ENCODE measurements at places on chromosomes 3 and 15.

DNA sequence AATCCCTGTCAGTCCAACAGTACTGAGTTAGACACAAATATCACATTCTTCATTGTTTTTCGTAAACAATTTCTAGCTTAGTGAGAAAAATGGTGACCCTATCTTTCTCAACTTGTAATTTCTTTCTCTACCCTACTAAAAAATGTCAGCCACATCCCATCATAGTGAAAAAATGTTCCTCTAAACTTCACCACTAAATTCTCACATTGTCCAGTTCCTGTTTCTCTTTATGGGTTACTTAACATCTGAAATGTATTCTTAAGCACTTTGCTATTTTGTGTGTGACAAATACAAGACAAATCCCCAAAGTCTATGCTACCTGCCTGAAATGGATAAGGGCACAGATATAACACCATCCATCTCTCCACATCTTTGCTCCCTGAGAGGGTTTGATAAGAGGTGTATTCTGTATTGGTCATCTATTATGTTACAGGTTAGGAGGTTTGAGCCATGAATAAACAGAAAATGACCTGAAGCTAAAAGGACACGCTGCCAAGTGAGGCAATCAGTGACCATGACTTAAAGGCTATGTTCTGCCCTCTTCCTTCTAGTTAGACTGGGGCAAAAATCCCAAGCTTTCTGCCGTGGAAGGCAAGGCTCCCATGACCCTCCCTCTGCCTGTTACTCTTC is 118.2 kb downstream of the GADL1 start:
- no peak for DNase-seq

DNA sequence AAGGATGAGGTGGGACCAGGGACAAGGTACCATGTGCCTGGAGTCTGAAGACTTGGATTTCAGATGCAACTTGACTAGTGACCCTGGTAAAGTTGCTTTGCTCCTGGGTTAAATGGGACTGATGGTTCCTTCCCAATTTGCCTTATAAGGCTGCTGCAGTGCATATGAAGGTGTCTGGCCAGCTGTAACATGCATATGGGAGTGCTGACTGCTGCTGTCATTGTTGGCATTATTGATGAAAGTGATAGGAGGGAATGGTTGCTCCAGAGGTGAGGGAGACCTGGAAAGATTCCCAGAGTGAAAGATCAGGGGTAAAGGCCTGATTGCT is 20.5 kb downstream of the CYP8B1 start:
- DNase-seq: no peak

DNA sequence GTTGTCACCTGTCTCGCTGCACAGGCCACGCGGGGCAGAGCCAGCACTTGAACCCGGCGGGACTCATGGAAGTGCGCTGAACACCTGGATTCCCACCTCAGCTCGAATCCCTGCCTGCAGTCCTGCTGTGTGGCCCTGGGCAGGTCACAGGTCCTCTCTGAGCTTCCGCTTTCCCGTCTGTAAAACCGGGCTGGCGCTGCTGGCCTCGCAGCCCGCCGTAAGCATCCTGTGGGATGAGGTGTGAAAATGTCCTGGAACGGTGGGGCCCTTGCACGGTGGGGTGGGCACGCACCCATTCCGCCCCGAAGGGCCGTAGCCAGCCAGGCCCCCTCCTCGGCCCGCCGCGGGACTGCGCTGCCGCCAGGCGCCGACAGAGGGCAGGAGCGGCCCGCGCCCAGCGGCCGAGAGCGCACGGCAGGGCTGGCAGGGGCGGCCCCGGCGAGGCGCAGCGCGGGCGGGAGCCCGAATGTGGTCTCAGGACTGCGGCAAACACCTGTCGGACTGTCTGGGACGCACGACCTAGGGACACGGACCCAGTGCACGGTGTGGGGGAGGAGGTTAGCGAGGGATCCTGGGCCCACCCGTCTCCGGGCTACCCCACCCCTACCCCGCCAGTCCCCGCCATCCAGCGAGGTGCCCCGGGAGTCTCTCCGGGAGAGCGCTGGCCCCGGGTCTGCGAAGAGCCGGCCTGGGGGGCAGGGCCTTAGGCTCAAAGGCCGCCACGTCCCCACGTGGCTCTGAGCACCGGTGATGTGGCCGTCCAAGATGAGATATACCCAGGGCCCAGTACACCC is 40.4 kb downstream of the DNAJB8 start:
- no peak for DNase-seq

- no peak for DNase-seq
Observed at GRCh38 chr3:10450494-10451440, 54.6 kb downstream of the ATP2B2 start.

- DNase-seq: no peak
Observed at GRCh38 chr3:127172781-127173515, 20.0 kb upstream of the PRR23E start.

DNA sequence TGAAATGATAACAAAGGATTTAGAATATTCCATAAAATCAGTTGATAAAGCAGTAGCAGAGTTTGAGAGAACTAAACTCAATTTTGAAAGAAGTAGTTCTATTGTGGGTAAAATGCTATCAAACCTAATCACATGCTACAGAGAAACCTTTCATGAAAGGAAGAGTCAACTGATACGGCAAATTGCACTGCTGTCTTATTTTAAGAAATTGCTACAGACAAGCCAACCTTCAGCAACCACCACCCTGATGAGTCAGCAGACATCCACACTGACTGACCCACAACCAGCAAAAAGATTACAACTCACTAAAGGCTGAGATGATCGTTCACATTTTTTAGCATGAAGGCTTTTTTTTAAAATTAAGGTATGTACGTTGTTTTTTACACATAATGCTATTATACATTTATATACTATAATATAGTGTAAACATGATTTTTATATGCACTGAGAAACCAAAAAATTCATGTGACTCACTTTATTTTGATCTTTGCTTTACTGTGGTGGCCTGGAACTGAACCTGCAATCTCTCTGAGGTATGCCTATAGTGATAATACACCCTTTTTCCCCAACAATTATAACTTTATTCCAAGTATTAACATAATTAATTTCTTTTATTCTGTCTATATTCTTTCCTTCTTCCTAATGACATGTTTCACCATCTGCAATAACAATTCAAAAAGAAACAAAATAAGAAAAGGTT is 109.9 kb downstream of the TBC1D5 start:
- no peak for DNase-seq

DNA sequence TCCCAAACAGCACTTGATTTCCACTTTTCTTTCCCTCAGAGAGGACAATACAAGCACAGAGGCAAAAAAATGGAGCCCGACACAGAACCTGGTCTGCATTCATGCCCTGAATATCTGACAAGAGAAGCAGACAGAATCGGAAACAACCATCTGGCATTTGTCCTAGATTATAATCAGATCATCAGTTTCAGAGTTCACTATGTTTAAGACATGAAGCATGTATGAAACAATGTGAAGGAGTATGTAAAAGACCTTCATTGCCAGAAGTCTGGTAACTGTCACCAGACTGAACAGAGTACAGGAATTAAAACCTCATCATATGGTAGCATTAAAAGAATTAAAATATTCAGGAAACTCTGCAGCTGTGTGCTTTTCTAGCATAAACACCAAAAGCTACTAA is 65.0 kb downstream of the SETD2 start:
- DNase-seq: no peak

- DNase-seq: no peak
Observed at GRCh38 chr3:72658466-72659100, 189.7 kb downstream of the SHQ1 start.

DNA sequence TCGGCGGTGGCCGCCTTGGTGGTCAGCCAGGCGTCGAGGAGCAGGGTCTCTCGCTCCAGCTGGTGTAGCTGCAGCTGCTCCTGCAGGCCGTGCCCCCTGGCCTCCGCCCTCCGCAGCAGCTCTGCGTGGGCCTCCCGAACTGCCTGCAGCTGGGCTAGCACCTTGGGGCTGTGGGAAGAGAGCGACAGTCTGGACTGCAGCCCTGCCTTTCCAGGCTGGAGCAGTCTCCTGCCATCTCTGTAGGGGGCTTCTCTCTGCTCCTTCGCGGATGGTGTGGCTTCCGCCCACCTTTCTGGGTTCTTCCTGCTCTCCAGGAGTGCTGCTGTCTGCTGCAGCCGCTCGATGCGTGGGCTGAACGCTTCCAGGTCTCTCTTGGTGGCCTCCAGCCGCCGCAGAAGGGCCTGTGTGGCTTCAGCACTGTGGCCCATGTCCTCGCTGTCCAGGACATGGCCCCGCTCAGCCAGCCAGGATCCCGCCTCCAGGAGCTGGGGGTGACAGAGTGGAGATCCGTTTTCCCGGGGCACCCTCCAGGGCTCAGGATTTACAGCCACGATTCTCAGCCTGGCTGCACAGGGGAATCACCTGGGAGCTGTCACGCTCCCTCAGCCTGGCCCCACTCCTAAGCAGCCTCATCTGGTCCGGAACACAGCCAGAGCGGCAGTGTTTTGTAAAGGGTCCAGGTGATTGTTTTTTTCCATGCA is 16.8 kb downstream of the PLA2G4B start:
- no peak for DNase-seq

DNA sequence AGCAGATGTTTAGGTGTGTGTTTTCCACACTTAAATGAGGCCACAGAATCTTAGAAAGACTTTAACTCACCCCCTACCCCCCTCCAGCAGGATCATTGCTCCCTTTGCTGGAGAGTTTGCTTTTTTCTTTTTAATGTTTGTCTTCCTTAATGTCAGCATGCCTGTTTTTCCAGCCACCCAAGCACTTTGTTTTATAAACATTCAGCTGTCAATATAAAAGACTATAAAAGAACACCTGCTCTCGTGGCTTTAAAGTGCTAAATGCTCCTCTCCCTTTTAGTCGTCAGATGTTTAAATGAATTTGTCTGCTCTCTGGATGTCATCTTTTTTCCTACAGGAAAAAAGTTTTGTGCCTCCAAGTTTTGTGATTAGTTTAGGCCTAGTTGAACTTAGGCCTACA is 61.7 kb downstream of the SIDT1 start:
- no peak for DNase-seq

GRCh38 chr3:143247073-143247472 is 127.5 kb downstream of the CHST2 start:
- DNase-seq: no peak

- DNase-seq: no peak
Observed at GRCh38 chr3:152322756-152323155, 54.0 kb downstream of the MBNL1 start.

GRCh38 chr3:8507496-8507895 is 5.9 kb downstream of the LMCD1 start:
- DNase-seq: no peak

DNA sequence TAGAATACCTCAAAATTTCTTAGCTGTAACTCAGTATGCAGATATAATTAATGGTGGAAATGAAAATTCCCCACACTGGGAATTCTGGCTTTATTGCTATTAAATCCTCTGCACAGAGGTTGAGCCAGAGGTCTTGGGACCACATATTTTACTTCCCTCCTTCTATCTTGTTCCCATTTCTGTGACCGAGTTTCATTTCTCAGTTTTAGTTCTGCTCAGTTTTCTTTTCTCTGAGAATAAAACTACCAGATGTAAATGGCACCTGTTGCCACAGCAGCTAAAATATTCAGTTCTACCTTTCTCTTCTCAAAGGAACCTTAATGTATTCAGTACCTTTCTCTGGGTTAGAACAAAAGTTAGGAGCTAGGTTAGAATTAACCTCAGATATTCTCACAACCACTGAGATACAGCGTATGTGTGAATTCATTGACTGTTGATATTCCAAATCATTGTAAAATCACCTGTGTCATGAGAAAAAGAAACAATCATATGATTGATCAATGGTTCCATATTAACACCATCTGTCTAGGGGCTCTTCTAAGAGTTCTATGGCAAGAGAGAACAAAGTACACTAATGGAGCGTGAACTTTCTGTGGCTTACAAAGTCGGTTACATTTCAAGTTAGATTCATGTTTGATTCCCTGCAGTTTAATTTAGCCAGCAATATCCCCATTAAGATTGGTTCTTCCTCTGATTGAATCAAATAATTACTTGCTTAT is 374.1 kb downstream of the EFHB start:
- DNase-seq: no peak

- no peak for DNase-seq
Observed at GRCh38 chr3:78870484-78870883, 897.3 kb downstream of the ROBO1 start.

DNA sequence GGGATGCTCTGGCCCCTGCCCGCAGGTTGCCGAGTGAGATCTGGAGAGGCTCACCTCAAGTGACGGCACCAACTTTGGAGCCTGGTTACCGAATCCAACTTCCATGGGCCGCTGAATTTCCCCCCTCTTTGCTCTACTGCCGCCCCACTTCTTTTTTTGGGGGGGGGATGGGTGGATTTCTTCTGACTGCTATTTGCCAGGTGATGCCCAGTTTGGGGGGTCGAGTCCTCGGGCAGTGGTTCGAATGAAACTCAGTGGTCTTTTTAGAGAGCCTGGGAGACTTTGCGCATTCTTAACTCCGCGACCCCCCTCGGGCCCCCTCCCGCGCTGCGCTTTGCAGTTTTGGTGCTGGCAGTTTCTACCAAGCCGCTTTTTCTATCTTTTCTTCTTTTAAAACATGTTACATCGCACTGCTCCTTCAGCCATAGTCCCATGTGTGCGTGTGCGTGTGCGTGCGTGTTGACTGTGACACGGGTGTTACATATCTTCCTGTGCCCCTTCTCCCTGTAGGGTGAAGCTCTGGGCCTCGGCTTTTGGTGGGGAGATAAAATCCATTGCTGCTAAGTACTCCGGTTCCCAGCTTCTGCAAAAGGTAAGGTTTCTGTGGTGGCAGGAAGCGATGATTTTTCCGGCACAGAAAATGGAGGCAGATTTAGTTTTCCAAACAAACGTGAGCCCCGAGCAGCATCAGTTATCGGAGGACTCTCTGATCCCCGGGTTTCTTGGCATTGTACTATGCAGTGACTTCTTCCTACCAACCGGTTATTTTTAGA is 837 bp downstream of the CACNA2D3 start:
- no peak for DNase-seq

DNA sequence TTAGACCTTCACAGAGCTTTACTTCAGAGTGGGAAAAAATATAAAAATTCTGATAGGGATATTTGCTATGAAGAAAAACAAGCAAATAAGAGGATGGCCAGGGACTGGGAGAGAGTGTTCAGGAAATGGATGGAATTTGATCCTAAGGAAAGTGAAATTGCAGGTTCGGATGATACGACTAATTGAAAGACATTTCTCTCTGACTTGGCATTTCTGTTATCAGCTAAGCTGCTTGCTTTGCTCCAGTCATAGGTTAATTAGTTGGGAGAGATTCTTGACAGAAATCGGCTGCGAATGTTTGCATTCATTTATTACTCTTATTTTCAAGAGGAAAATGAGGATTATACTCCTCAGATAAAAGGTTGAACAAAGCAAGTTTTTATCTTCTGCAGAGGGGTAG is 808.7 kb upstream of the NECTIN3 start:
- no peak for DNase-seq

- DNase-seq: no peak
Observed at GRCh38 chr15:34001536-34001935, 33.2 kb downstream of the CHRM5 start.

Measured in Panc1 (cell line).